T-helper 9 cell (primary cell): ENCODE measurements at places on chromosomes 16 and 17.

DNA sequence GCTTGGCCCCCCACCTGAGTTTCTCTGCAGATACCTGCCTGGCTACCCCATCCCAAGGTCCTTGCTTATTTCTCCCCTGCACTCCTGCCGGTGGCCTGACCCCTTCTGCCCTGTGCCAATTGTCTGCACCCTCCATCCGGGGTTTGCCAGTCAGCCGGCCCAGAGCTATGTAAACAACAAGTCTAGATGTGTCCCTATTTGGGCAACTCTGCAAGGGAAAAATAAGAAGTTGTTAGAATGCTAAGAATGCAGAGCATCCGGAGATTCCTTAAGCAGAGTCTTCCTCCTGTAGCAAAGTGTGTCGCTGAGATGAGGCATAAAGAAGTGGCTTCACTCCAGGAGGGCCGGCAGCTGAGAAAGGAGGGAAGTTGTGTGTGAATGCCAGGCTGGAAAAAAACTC is 46.6 kb downstream of the RGS9 start:
- no peak for DNase-seq

- no peak for DNase-seq
Measured at GRCh38 chr16:68200088-68200783, 35.7 kb downstream of the ESRP2 start.

GRCh38 chr16:53958341-53958880 is 254.5 kb downstream of the FTO start:
- no peak for DNase-seq

DNA sequence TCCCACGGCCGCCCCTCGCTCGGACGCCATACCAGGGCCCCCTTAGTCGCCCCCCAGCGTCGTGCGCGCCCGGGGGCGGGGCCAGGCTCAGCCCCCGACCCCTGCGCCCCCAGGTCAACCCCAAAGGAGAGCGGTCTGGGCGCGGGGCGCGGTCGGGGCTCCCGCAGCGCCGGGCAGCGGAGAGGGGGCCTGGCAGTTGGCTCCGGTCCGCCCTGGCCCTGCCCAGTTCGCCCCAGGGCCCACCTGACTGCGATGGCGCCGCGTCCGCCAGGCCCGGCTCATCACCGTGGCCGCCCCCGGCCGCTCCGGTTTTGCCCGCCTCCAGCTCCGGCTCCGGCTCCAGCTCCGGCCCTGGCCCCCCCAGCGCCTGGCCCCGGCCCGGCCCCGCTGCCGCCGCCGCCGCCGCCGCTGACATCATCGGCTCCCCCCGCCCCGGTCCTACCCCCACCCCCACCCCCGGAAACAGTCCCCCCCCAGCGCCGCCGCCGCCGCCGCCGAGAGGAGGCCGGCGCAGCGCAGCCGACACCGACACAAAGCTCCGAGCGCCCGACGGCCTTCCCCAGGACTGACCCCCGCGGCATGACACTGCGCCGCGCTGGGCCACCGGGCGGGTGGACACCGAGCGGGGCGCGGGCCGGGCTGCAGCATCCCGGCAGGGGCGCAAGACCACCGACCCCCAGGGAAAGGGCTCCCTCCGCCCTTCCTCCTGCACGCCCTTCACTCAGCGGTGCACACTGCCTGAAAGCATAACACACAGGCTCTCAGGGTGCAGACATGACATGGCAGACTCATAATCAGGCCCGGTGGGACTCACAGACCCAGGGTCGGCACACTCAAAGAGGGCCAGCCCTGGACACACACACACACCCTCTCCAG is at the start of gene ZBTB4:
Gene ZBTB4 (minus strand): TSS at position 419 of the 876 bp plus-strand sequence. CDS start 12,830 bp downstream, outside the sequence.
- DNase-seq, result peak; percentile 71

DNA sequence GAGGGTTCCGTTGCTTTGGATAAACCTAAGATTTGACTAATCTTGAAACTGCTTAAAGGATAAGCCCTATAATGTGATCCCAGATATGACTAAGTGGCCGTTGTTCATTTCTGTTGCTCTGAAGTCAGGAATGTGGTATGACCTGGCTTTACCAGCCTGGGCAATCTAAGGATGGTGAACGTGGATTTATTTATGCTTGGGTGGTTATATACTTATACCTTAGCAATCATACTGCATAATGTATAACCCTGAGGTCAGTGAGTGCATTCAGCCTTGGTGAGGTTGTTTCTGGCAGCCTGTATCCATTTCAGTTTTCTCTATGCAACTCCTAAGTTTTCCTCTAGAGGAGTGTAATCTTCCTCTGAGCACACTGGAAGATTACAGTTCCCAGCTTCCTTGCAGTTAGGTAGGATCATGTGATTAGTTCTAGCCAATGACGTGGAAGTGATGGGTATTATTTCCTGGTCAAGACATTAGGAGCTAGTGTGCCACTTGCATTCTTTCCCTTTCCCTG is 41.9 kb downstream of the FTO start:
- DNase-seq, result no peak

DNA sequence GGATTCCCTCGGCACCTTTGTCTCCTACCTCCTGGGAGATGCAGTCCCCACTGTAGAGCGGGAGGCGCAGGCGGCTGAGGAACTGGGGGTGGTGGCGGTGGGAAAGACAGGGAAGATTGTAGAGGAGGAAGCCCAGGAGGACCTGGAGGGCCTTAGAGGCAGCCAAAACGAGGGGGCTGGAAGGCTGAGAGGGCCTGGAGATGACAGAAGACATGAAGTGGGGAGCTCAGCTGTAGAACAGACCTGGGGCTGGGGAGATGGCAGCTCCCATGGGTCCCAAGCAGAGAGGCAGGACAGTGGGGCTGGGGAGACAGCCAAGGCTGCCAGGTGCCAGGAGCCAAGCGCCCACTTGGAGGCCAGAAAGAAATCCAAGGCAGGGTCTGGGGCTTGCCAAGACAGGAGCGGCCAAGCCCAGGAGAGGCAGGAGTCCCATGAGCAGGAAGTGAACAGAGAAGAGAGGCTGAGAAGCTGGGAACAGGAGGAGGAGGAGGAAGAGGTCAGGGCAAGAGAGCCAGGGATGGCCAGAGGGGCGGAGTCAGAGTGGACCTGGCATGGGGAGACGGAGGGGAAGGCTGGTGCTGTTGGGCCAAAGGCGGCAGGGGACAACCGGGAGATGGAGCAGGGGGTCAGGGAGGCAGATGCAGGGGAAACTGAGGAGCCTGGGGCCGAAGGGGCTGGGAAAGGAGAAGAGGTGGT is 803 bp downstream of the APOBR start:
- DNase-seq, result no peak

DNA sequence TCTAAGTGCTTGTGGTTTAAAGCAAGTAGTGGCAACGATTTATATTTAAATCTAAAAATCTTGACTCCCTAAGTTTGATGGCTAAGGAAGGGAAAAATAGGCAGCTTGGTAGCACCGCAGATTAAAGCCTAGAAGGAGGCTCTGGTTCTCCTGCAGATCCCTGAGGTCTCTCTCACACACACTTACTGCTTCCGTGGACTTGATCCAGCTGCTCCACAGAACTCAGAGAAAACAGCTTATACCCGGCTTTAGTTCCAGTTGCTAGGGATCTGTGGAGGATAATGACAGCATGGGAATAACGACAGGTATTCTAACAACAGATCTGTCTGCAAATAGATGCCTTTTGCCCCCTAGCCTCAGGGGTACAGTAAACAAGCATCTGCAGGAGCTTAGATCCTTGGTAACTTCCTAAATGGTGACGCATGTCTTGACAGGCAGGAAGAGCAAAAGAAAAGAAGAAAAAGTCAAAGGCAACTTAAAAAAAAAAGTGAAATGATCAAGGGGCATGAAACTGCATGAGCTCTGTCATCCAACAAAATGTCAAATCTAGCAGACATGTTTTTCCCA is 4.5 kb downstream of the WIPI1 start:
- no peak for DNase-seq

DNA sequence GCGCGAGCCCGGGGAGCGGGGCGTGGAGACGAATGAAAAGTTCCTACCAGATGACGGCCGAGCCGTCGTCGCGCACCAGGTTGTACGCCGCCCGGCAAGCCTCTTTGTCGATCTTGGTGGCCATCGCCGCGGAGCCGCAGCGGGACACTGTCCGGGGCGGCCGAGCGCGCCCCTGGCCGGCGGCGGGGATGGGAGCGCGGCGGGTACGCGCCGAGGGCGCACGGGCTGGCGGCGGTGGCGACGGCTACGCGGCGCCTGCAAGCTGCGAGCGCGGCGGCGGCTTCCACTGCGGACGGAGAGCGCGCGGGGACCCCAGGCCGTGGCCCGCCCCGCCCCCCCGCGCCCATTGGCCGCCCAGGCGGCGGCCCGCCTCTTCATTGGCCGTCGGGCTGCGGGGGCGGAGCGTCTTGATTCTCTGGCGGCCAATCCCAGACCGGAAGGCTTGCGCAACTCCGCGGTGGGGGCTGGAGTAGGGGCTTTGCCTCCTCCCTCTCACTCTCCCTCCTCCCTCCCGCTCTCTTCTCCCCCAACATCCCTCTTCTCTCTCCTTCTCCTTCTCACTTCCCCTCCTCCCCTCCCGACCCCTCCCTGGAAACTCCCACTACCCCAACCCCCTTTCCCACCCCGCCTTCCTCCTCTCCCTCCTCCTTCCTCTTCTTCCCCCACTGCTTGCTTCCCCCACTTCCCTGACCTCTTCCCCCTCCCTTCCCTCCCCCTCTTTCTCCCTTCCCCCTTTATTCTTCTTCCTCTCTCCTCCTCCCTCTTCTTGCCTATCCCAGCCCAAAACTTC is at the start of gene COTL1:
Gene COTL1 (minus strand): TSS at position 288 of the 790 bp plus-strand sequence. CDS start 164 bp downstream, at position 124.
- peak; percentile 89 for DNase-seq

- DNase-seq, result no peak
Measured at GRCh38 chr17:30821871-30822723, 2.4 kb downstream of the CRLF3 start.

GRCh38 chr17:48247603-48248002 is 140.0 kb downstream of the SNX11 start:
- DNase-seq, result no peak

- no peak for DNase-seq
Measured at GRCh38 chr17:27282054-27282551, 11.8 kb upstream of the WSB1 start.

DNA sequence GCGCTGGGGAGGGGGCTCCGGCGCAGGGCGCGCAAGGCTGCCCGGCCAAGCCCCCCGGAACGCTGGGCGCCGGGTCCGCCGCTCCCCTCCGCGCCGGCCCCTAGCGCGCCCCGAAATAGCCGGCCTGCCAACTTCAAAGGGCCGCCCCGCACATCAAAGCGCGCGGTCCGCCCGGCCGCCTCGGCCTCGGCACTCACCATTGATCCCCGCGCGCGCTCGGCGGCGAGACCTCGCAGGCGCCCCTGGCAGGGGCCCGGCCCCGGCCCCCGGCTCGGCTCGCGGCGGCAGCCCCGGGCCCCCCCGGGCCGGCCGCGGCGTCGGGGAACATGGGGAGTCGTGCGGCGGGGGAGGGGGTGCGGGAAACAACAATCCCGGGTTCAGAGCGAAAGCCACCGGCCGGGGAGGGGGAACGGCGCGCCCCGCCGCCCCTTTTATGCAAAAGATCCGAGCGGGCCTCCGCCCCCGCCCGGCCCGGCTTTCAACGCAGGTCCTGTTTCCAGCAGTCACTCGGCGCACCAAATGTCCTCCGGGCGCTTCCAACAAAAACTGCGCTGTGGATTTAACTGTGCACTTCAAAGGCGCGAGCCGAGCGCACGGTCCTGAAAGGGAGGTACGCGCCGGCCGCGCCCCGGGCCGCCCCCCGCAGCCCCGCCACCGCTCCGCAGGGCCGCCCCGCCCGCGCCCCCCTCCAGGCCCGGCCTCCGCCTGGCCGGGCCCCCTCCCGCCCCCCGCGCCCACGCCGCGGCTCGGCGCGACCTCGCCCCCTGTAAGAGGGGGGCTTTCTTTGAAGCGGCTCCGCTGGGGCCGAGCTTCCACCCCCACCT is 608 bp downstream of the AXIN2 start:
- peak; percentile 70 for DNase-seq

- DNase-seq, result no peak
Measured at GRCh38 chr16:2039274-2040031, 8.2 kb downstream of the NTHL1 start.

DNA sequence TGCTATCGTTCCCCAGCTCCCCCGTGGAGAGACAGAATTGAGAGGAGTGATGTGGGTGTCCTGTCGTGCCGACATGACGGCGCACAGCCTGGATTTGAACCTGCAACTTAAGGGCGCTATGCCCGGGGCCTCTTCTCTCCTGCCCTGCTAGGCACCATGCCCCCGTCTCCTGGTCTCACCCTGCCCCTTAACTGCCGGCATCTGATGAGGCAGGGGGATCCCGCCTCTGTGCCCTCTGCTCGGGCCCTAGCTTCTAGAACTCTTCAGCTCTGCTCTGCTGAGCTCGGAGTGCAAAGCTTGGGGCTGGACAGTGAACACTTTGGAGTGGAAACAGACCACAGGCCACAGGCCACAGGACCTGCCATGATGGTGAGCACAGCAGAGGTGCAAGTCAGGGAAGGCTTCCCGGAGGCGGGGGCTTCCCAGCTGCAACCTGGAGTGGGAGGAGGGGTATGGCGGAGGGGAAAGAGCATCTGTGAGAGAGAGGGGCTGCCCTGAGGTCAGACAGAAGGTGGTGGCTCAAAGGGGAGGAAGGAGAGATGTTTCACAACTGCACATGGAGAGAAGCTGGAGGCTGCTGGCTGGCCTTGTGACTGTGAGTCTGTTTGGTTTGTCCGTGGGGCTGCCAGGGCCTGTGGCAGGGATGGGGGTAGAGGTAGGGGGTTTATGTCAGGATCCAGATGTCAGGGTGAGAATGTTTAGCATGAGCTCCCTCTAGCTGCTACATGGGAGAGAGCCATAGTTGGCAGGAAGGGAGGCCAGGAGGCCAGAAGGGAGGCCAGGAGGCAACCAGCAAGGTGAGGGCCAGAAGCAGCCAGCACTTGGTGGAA is 107.8 kb downstream of the CRLF3 start:
- no peak for DNase-seq

- DNase-seq, result peak; percentile 79
Measured at GRCh38 chr16:27202923-27203506, 311 bp upstream of the KDM8 start.

DNA sequence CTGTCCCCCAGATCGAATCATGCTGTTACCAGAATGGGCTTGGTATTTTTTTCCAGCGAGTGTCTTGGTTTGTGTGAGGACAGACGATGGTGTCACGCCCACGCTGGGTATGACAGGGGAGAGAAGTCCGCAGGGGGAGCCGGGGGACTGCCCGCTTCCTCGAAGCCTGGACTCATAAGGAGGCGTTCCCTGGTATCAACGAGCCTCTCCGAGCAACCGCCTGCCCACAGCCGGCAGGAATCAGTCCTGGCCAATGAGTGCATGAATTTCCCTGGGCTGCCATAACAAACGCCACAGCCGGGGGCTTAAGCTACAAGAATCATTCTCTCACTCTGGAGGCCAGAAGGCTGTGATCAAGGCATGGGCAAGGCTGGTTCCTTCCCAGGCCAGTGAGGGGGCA is 26.1 kb upstream of the JPH3 start:
- DNase-seq, result no peak

GRCh38 chr17:55563363-55563762 is 52.1 kb upstream of the SMIM36 start:
- DNase-seq, result no peak

GRCh38 chr17:66549731-66550207 is 247.4 kb downstream of the PRKCA start:
- DNase-seq, result no peak

DNA sequence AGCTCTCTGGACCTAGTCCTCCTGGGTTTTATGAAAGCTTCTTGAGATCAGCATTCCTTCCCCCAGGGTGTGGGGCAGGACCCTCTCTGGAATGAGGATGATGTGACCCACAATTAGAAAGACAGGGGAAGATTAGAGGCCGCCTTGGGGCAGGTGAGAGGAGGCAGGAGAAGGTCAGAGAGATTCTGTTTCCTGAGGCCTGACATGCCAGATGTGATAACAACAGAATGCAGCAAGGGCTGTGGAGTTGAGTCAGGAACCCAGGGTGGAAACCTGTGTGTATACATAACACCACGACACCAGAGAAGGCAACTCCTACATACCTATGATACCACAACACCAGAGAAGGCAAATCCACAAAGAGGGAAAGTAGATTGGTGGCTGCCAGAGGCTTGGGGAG is 5.4 kb upstream of the SLC5A10 start:
- DNase-seq, result no peak

GRCh38 chr17:2075336-2076086 is 20.6 kb downstream of the HIC1 start:
- no peak for DNase-seq
